ENCODE measurements at places on chromosomes 3 and 15. TPM values are rescaled to one million over a fixed set of nuclear protein-coding genes. Genes with fewer than 3 reads are reported as not detected.

The PLD1 gene
- 19.0 TPM for total RNA-seq

The PCYT1A gene
- total RNA-seq = 87.9 TPM

The GRAMD2A gene
- total RNA-seq = 0.33 TPM

The GOLGA6A gene
- not detected for total RNA-seq

The CCDC13 gene
- not detected for total RNA-seq

The A4GNT gene
- total RNA-seq = not detected

The SMARCC1 gene
- total RNA-seq = 32.7 TPM

The RAB8B gene
- total RNA-seq = 35.4 TPM

The SLC51B gene
- not detected for total RNA-seq

The COMMD2 gene
- 52.7 TPM for total RNA-seq

The SPATA16 gene
- total RNA-seq = not detected

The IMPDH2 gene
- total RNA-seq = 314 TPM

The PDHB gene
- 172 TPM for total RNA-seq

The GPR149 gene
- not detected for total RNA-seq

The DBR1 gene
- total RNA-seq = 31.9 TPM

The FGF7 gene
- total RNA-seq = 3.6 TPM
